Activated CD4-positive, alpha-beta T cell treated with anti-CD3 and anti-CD28 coated beads for 1 hour (primary cell): ENCODE measurements at places on chromosomes 4 and X.

DNA sequence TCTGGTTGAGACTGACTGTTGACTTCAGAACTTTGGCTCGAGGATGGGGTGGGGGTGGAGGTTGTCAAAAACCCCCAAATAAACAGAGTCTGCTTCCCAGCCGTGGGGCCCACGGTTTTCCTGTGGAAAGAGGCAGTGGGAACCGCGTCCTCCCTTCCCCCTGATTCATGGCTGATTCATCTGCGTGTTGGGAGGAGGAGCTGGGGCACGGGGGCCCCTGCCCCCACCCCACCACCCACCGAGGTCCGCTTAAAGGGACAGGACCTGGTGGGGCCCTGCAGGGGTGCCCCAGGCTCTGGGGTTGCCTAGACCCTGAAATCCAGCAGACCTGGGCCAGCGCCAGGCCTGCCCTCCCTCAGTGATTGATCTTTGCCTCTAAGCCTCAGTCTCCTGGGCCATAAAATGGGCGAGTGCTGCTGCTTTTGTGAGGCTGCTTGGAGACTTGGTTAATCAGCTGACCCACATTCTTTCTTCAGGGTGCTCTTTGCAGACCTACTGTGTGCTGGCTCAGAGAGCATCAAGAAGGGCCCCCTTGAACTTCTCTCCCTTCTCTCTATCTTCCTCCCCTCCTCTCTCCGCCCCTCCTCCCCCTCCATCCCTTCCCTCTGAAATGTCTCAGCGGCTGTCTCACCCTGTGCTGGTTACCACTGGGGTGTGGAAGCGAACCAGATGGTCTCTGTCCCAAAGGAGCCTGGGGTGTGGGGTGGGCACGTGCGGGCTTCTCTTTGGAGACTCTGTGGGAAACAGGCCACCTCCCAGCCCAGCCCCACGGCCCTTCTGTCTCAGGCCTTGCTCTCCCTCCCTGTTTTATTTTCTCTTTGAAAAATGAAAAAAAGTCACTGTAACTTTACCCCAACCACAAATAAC lies 9.1 kb downstream of the HTRA3 start:
- DNase-seq: no peak

DNA sequence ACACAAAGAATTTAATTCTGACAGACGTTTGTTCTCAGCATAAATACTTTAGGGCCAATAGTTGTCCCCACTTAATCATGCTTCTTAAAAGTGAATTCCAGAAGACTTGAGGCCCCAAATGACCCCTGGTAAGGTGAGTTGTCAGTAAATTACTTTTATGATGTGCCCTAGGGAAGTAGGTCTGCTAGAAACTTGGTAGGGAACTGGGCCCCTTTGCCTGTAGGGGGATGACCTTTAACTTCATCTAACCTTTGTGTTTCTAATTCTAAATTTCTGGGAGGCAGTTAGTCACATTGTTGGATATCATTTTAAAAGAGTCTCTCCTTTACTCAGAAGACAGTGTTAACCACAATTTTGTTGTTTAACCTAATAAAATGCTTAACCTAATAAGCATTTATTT lies 28.8 kb downstream of the HHIP start:
- no peak for DNase-seq

DNA sequence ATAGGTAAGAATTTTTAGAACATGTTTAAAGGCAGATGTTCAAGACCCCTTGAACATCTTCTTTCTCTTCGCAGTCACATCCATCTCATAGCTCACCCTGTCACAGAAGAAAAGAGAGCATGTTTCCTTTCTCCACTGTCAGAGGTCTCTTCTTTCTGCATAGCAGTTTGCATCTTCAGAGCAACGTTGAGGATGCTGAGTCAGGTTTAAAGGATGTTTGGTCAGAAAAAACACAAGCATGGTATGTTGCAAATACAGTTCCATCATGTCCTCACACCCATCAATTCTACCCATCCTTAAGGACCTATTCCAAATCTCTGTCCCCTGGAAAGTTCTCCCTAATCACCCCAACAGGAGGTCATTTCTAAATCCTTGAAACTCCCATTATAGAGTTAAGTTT lies 84.8 kb downstream of the STOX2 start:
- DNase-seq: no peak

GRCh38 chr4:88792268-88792781 lies 94.7 kb upstream of the NAP1L5 start:
- DNase-seq: no peak
